ENCODE measurements at places on chromosomes 5 and 9. TPM values are rescaled to one million over a fixed set of nuclear protein-coding genes. Genes with fewer than 3 reads are reported as not detected.

The RGS3 gene
- total RNA-seq, result 35.7 TPM

The PCDHGA8 gene
- 0.86 TPM for total RNA-seq

The ENTREP1 gene
- not detected for total RNA-seq

The C5orf58 gene
- not detected for total RNA-seq

The REEP2 gene
- 31.4 TPM for total RNA-seq

The PCAT7 gene
- total RNA-seq, result under 0.01 TPM

The KLHL3 gene
- 1.4 TPM for total RNA-seq

The BDP1 gene
- 11.2 TPM for total RNA-seq

Measured in myometrial cell (primary cell).